ENCODE measurements at places on chromosomes 5 and 9.

GRCh38 chr9:110188991-110189390 is 19.0 kb downstream of the C9orf152 start:
- DNase-seq = peak; percentile 20

DNA sequence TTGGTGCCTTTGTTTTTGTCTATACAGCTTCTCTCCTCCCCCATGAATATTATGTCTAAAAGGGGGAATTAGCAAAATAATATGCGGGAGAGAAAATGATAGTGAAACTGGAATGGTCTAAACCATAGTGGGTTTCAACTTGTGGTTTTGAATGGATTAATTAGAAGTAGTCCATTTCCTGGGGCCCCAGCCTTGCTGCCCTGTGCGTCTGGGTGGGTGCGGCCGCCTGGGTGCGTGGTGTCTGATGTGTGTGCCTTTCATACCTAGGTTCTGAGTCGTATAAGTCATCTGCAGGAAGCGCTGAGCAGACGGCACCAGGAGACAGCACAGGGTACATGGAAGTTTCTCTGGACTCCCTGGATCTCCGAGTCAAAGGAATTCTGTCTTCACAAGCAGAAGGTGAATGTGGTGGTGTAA is 120.0 kb upstream of the CACNA1B start:
- DNase-seq = no peak

DNA sequence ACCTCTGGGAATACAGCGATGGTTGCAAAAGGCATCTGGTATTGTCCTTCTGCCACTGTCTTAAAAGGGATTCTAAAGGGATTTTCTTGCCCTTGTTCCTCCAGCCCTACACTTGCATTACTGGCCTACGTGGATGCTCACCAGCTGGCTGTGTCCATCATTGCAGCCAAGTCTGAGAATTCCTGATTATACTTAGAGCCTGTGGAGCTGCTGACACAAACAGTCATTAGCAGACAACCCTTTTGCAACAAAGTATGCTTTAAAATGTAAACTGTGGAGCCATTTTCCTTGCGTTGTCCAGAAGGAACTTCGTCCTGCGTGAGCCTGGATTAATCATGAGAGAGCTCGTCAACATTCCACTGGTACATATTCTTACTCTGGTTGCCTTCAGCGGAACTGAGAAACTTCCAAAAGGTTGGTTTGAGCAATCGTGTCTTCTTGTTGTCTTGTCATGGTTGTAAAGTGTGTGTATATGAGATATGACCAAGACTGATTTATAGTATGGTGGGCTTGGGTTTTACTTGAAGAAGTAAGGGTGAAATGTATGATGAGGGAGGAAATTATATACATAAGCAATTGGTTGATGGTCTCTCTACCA is at the start of gene MUSK:
Gene MUSK (plus strand): TSS at position 222 of the 598 bp plus-strand sequence. CDS start 114 bp downstream, at position 336.
- no peak for DNase-seq

DNA sequence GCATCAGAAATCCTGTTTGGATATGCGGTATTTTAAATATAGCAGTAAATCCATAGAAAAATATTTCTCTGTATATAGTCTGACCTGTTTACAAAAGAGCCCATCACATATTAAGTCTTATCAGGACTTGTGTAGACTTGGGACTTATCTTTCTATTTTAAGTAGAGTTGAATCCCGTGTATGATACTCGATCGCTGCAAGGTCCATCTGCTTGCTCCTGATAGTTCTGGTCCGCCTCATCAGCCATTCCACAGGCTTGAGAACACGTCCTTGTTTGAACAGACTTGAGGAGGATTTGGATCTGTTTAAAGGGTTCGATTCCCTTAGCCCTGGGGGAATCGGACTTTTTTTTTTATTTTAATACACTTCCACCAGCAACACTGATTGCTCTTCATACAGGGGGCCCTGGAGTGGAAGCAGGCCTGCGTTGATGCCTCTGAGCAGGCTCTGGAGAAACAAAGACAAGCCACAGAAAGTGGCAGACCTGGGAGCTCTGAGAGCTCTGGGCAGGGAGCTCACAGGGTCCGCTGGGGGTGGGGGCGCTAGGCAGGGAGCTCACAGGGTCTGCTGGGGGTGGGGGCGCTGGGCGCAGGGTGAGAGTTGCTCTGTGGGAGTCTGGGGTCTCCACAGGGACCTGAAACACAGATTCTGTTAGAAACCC is 112.2 kb downstream of the MVB12B start:
- no peak for DNase-seq

DNA sequence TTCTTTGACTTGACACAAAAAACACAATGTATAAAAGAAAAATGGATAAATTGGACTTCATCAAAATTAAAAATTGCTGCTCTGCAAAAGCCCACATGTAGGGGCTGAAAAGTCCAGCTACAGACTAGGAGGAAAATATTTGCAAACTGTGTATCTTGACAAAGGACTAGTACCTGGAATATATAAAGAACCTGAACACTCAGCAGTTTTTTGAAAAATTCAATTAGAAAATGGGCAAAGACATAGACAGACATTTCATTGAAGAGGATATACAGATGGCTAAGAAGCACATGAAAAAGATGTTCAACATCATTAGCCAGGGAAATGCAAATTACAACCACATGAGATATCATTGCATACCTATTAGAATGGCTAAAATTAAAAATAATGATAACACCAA is 18.5 kb upstream of the TAL2 start:
- DNase-seq = no peak

DNA sequence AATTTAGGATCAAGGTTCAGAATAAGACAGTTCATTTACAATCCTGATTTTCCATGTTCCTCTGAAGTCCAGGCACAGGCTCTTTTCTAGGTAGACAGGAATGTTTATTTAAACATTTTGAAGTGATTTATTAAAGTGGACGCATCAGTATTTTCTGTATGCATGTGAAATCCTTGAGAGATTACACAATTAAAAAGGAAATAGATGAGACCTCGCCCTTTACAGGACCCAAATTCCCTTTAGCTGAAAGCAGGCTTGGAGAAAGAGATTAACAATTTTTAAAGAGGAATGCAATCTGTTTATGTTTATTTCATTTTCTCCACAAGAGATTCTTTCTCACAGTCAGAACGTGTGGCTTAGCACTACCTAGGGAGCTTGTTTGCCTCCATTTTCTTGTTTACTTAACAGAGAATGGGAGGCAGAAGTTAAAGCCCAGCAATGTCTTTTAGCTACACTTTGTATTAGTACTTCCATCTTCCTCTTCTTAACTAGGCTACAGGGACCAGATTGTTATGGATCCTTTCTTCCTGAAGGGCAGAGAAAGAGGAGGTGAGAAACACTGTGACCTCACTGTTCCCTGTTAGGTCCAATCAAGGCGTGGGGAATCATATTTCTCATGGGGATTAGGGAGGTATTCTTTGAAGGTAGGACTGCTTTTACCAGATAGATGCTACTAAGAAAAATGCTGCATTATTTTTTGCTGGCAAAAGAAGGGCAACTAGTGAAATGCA is 416.0 kb downstream of the SH3GL2 start:
- no peak for DNase-seq

DNA sequence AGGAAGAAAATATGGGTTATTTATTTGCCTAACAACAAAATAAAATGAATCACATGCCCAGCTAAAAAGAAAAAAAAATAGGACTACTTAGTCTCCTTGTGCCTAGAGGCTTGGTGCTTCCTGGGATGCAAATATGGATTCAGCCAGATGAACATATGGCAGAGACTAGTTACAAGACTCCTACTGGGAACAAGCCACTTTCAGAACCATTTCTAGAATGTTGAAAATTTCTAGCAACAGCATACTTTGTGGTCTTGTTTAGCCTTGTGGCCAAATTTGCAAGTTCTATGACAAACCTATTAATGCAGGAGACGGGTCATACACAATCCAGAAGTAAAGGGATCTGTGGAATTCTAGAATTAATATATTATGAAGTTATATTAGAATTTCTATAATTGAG is 198.7 kb downstream of the CHSY3 start:
- DNase-seq = no peak

- peak; percentile 42 for DNase-seq
Measured at GRCh38 chr5:179974946-179975712, 67.4 kb upstream of the TBC1D9B start.

DNA sequence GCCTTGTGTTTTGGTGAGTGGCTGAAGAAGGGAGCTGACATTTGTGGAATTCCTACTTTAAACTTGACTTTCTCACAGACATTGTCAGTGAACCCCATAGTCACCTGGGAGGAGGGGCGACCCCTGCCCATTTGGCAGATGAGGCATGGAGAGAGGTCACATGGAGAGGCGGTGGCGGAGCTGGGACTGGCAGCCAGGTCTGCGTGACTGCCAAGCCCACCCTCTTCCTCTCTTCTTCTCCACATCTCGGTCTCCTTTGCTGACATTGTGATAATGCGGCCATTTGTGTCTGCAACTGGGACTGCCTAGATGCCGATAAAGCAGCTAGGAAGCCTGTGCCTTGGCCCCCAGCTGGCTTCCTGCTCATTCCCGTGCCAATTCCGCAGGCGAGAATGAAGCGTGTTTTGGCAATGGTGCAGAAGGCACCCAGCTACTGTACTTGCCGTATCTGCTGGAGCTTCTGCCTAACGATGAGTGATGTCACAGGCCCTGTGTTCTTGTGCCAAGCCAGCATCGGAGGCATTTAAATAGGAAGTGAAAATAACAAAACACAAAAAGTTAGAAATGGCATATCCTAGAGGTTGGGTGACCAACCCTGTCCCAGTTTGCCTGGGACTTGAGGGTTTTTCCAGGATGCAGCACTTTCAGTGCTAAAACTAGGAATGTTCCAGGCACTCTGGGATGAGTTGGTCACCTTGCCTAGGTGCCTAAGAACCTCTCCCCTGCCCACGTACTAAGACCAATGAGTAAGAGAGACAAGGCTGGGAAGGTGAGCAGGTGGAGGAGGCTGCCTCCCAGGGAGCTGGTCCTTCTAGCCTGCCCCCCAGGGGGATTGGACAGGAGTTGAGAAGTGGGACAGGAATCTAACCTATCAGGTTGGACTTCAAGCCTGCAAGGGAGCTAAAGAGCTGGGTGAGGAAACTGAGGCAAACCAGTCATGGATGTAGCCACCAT is 23.6 kb downstream of the OLFML2A start:
- DNase-seq = no peak

DNA sequence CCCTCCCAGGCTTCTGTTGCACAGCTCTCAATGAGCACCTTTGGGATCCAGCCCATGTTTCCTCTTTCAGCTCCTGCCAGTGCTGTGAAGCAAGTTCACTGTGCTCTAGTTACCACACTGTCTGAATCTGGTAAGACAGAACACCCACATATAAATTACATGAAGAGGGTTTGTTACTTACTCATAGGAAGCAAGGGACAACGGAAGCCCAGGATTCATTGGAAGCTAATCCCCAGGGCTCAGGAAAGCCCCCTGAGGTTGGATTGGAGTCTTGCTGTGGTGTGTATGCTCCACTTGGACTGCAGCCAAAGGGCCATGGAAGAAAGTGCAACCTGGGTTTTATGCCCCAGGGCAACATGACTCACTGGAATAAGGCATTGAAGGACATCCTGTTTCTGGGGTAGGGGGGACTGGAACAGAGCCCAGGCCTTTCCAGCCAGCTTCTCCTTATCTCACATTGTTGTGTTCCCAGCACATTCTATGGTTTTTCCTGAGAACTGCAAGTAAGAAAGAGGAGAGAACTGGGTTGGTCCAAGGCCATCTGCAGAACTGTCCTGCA is 15.6 kb upstream of the CLK4 start:
- DNase-seq = no peak

DNA sequence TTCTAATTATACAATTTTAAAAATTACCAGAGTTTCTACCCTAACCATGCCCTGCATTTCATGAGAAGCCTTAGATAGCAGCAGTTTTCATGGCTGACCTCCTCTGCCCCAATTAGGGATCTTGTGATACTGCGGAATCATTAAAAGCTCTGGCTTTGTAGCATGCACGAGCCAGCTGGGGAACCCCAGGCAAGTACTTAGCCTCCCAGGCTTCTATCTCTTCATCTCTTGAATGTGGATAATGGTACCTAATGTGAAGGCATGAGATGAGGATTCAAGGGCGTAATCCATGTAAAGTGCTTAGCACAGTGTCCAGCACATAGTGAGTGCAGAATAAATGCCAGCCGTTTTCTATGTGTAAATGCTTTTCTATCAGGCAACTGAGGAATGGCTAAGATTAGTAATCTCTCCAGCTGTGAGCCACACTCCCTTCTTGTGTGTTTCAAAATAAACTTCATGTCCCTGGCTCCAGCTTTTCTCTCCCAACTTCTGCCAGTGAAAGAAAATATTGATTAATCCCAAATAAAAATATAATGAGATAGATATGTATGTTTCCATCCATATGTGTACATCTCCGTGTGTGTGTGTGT is 88.4 kb downstream of the APBA1 start:
- no peak for DNase-seq

GRCh38 chr9:638152-638551 is 203.3 kb upstream of the DMRT1 start:
- no peak for DNase-seq

DNA sequence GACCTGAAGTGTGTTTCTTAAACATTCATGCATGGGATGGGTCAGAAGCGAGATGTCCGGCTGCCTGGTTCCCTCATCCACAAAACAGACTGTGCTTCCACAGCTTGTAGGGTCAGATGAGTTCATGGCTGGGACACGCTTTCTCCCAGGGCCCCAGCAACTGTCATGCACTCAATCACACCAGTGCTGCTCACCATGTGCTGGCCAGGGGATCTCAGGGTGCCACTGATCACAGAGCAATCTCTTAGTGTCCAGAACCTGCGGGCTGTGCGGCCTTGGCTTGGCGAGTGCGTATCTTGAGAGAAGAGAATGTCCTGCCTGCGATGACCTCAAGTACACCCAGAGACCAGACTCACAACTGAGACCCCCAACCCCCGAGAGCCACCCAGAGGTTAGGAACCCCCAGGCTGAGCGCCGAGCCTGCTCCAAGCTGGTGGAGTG is 26.0 kb upstream of the FCN2 start:
- DNase-seq = no peak

GRCh38 chr5:57069115-57069835 is 104.6 kb upstream of the GPBP1 start:
- DNase-seq = no peak

DNA sequence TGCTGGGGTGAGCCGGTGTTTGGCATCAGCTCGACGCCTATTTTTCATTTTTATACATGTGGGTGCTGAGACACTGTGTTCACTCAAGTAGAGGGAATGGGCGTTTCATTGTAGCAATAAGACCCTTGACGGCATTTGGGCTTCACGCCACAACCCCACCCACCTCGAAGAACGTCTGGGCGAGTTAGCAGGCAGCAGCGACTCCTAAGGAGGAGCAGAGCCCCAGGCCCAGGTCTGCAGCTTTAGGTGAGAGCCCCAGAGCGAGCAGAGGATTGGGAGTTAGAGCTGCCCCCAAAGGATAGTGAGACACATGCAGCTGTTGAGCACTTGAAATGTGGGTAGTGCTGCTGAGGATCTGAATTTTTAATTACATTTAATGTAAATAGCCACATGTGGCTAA is 1.6 kb upstream of the ZFP62 start:
- DNase-seq = no peak

All from SHP77 (cell line).